ENCODE measurements at places on chromosomes 13 and 19.

DNA sequence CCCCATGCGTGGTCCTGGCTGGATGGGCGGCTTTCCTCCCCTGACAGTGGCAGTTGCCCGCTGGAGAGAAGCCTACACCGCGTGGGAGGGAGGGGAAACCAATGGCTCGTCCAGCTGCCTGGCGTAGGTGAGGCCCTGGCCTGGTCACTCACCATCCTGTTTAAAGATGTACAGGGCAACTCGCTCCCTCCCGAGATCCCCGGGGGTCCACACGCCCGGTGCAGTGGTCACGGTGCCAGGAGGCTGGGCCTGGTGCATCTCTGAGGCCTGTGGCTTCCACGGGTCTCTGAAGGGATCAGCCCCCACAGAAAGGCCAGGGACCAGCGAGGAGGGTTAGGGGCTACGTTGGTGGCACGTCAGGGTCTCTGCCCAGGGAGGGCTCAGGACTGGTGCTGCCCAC is 156.5 kb downstream of the KDM4B start:
- no peak for DNase-seq

DNA sequence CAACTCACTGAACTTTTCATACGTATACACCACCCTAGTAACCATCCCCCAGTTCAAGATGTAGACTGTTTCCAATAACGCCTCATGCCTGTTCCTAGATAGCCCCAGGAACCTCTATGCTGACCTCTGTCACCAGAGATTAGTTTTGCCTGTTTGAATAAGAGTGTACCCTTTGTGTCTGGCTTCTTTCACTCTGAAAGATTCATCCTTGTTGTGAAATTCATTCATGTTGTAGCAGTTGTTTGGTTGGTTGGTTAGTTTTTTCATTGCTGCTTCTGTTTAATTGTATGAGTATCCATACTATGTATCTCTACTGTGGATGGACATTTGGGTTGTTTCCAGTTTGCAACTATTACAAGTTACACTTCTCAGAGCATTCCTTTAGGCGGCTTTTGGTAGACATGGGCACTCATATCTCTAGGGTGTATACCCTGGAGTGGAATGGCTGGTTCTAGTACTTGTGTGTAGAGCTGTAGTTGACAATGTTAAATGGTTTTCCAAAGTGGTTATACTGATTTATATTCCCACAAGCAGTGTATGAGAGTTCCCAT is 1.6 kb downstream of the RNASEH2B start:
- no peak for DNase-seq

DNA sequence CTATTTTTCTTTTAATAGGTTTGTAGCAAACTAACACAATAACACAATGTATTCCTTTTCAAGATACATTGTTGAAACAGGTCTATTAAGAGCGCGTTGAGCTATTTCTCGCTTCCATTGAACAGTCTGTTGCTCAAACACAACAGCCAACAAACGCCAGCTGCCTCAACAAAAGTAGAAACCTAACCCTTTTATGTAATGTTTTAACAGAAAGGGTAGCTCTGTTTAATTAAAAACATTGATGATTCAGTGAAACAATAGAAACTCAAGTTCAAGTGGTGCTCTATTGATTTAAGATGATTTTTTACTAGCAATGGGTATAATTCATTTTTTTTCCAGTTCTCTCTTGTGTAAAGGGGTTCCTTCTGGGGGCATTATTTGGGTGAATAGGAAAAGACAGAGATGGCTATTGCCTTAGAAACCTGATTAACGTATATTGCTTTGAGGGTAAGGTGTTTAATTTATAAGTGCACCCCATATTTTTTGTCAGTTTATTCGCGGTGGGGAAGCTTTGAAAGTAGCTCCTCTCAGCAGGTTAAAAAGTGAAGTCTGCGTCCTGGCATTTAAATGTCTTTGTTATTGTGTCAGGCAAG is 14.9 kb downstream of the ZIC2 start:
- DNase-seq = no peak

- no peak for DNase-seq
Observed at GRCh38 chr19:2050349-2050990, 574 bp downstream of the MKNK2 start.

DNA sequence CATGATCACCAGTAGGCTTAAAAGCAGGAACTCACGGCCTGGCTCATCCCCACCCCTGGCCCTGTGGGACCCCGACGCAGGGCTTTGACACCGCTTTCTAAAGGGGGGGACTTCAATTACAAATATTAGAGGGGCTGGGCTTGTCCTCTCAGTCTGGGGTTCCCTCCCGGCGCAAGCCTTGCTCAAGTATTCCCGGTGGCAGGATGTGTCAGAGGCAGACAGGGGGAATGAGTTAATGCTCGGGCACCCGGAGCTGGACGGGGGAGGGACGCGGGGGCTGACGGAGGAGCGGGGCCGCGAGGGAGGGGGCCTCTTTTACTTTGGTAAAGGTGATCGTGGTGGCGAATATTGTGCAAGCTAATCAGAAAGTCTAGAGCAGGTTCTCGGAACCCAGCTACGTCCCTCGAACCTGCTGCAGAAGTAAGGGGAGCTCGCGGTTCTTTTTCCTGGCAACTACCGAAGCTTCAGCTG is 1.1 kb downstream of the FGF14 start:
- DNase-seq = no peak

DNA sequence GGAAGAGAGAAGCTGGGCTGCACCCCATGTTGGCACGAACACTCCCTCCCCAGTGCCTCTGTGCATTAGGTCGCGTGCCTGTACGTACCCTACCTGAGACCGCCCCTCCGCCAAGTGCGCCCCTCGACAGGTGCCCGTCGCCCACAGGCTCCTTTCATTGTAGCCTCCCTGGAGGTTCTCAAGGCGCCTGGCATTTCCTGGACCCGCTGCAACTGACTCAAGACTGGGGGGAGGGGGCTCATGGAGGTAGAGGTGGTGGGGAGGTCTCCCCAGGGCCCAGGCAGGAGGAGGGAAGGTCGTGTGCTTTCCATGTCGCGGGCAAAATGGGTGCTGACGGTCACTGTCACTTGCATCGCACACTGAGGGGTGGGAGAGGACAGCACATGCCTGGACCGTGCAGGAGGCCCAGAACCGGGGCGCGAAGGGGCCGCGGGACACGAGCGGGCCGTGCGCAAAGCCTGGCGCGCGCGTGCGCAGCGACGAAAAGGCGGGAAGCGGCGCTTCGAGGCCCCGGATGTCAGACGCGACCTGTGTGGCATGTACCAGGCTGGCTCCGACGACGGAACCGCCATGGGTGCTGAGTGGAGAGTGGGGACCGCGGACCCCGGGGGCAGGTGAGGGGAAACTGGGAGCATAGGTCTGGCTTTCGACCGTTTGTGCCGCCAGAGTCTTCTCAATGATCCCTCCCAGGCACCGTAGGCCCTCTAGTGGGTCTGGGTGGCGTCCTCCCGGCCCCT is 16.5 kb downstream of the NFIX start:
- DNase-seq = no peak

DNA sequence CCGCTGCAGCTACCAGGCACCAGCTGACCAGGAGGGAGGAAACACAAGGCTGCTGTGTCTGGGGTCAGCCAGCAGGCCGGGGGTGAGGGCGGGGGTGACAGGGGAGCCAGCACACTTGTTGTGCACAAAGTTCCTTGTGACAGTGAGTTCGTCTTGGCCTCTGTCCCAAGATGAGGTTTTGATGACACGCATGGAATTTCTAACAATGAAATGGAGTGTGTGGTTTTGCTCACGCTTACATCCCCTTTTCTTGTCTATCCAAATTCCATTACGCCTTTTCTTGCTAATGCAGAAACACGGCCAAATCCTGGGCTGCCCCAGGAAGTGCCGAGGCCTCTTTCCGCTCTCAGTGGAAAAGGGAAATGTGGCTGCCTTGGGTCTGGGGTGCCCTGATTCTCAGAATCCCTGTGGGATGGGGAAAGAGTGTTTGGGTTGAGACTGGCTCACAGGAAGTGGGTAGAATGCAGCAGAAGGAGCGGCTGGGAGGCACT is 73.8 kb downstream of the GADD45B start:
- DNase-seq = no peak

DNA sequence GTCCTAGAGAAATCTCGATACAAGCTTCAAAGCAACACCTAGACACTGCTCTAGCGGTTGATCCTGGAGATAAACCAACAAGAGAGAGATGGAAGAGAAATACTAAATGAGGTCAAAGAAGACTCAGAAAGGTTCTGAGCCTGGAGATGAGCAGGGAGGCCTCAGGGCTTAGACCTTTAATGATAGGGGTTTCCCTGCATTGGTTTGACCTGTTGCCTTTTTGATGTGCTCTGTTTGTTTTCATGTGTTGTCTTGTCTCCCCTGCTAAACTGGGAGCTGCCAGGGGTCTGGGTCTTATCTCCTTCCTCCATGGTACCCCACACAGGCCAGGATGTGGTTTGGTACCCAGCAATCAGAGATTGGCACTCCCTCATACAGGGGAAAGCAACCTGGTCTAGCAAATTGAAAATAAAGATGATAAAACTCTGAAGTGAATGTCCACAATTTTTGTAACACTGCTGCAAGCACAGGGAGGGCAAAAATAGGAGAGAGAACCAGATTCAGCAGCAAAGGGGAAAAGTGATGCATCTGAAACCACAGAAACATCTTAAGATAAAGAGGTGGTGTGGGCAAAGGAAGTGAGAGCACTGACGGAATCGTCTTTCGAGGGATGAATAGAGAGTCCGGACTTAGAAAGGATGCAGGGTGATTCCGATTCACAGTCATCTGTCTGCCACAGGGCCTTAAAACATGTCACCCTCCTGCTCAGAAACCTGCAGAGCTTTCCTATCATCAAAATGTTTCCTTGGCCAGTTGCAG is 3.5 kb downstream of the FFAR2 start:
- no peak for DNase-seq

DNA sequence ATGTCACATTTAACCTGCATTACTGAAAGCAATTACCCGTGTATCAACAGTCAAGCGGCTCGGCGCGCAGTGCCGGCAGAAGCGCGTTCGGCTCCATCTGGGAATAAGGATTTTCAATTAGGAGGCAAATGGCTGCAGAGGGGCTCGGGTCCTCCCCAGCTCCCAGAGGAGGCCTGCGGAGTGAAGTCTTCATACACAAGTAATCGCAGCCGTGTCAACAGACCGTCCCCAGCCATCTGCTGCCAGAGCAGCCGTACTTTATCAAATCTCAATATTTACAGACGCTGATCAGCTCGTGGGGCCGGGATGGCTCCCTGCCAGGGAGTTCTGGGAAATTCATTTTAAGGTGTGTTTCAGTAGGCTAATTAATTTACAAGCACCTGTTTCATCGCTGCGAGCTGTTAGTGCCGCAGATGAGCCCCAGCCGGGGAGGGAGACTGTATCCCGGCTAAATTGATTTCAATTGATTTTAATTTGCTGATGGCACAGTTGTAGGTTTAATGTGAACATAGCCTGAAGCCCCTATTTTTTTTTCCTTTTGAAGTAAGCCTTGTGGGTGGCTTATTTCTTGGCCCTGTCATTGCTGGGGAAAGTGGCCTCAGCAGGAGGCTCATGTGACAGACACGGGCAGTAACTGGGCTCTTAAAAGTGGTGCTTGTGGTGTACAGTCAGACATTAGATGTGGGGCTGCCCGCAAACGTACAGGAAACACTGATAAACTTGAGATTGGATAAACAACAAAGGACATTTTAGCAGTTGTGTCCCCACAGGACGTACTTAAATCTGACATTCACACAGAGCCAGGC is 252.7 kb downstream of the TEX29 start:
- DNase-seq = no peak

DNA sequence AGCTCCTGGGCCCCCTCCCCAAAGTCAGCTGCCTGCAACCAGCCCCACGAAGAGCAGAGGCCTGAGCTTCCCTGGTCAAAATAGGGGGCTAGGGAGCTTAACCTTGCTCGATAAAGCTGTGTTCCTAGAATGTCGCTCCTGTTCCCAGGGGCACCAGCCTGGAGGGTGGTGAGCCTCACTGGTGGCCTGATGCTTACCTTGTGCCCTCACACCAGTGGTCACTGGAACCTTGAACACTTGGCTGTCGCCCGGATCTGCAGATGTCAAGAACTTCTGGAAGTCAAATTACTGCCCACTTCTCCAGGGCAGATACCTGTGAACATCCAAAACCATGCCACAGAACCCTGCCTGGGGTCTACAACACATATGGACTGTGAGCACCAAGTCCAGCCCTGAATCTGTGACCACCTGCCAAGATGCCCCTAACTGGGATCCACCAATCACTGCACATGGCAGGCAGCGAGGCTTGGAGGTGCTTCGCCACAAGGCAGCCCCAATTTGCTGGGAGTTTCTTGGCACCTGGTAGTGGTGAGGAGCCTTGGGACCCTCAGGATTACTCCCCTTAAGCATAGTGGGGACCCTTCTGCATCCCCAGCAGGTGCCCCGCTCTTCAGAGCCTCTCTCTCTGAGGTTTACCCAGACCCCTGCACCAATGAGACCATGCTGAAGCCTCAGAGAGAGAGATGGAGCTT is 4.7 kb upstream of the CEACAM5 start:
- no peak for DNase-seq

DNA sequence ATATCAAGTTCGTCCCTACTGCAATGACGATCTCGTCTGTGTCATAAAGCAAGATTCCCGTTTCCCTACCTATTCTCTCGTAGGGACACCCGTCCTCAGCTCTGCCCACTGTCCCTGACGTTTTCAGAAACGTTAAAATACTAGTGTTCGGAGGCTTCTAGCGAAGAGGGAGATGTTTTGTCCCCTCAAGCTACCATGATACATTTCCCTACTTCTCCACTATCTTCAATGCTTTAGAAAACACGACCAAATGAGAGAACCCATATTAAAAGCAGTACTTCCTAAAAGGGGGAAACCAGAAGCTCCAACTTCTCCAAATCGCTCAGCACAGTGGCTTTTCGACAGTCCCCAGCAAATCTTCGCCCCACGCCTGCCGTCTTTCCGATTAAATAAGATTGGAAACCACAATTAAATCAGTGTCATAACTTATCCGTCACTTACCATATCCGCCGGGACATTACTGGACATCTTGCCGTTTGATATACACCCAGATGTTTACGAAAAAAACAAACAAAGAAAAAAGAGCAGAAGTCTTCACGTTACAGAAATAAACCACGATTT is 1.3 kb downstream of the UBL3 start:
- DNase-seq = no peak

- DNase-seq = no peak
Observed at GRCh38 chr13:47044842-47045241, 148.0 kb upstream of the HTR2A start.

GRCh38 chr19:17951990-17952976 is 14.6 kb upstream of the KCNN1 start:
- no peak for DNase-seq

- no peak for DNase-seq
Observed at GRCh38 chr19:40413291-40413845, at the start of gene PRX. Gene PRX (minus strand): TSS chr19:40413378. CDS start chr19:40407932, 5,446 bp downstream.
